NCI-H2081 (cell line): ENCODE measurements at places on chromosomes 5 and 9.
A peak's percentile ranks its signal among the peaks of the same experiment; 100 is the strongest.

GRCh38 chr5:98106116-98107031 is 667.1 kb upstream of the RGMB start:
- no peak for DNase-seq

DNA sequence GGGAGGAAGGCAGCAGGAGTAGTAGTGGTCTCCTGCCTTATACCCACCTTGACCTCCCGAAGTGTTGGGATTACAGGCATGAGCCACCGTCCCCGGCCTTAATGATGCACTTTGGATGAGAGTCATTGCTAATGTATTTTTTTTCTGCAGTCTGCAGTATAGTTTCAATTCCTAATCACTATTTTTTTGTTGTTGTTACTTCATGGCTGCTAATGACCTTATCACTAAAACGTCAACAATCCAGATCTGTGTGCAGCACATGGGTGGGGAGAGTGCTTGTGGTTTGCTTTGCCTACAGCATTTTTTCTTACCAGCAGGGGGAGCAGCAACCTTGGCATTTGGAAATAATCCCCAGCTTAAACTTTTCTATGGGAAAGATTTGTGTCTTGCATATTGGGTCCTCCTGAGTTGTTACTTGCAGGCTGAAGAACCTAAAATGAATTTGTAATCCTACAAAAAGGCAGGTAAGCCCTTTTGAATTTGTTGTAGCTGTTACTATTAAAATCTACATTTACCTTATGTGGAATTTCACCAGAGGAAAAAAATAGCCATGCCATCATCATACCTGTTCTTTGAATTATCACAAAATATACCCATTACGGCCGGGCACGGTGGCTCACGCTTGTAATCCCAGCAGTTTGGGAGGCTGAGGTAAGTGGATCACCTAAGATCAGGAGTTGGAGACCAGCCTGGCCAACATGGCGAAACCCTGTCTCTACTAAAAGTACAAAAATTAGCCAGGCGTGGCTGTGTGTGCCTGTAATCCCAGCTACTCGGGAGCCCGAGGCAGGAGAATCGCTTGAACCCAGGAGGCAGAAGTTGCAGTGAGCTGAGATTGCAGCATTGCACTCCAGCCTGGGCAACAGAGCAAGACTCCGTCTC is 6.3 kb upstream of the MED7 start:
- peak; percentile 54 for DNase-seq

- DNase-seq: no peak
Observed at GRCh38 chr9:87599901-87600610, 102.4 kb downstream of the DAPK1 start.

GRCh38 chr5:18397371-18397770 is 763.1 kb downstream of the TAF11L14 start:
- DNase-seq: no peak

GRCh38 chr9:133677126-133678010 is 41.2 kb downstream of the DBH start:
- DNase-seq: no peak

GRCh38 chr9:841371-842209 is at the start of gene DMRT1:
Gene DMRT1 (plus strand): TSS chr9:841697. CDS start chr9:841839, 142 bp downstream.
- DNase-seq: no peak

DNA sequence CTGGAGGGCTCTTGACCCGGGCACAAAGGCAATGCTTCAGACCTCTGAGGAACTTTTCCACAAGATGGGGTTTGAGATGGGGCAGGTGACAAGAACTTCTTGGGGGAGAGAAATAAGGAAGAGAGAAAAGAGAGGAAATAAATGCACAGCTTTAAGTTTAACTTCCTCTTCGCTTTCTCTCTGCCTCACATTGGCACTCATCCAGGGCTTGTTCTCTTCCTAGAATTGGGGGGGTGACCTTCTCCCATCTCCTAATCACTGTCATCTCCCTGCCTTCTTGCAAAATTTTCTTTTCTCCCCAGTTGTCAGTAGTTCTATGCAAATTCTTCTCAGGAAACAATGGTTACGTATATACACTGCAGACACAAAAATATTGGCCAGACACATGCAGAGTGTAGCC is 19.1 kb upstream of the ADCY2 start:
- no peak for DNase-seq

DNA sequence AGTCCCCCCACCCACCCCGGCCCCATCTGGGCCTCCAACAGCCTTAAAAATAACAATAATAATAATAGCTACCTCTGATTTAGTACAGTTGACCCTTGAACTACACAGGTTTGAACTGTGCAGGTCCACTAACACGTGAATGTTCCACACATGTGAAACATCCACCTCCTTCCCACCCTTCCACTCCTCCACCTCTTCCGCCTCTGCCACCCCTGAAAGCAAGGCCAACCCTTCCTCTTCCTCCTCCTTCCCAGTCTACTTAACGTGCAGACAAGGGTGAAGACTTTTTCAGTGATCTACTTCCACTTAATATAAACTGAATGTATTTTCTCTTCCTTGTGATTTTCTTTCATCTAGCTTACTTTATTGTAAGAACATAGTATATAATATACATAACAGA is 10.8 kb downstream of the PDGFRB start:
- no peak for DNase-seq
